ENCODE measurements at places on chromosomes 5 and 9.

DNA sequence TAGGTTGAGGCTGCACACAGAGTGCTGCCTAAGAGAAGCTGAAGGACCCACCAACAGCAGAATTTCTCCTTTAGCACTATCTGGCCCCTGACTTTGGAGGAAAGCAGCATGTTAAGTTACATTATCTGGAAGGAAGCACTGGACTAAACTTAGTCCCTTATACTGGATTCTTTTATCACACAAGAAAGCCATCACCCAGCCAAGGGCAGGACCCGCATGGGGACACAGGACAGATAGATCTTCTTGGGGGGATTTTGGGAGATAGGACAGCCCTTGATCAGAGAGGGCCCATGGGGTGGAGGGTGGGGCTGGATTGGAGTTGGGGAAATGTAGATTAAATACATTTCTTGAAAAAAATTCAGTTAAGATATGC is 14.4 kb downstream of the ANKRD33B start:
- DNase-seq = no peak

- no peak for DNase-seq
These were observed 64.9 kb downstream of the FAM170A start for GRCh38 chr5:119694284-119694683.

DNA sequence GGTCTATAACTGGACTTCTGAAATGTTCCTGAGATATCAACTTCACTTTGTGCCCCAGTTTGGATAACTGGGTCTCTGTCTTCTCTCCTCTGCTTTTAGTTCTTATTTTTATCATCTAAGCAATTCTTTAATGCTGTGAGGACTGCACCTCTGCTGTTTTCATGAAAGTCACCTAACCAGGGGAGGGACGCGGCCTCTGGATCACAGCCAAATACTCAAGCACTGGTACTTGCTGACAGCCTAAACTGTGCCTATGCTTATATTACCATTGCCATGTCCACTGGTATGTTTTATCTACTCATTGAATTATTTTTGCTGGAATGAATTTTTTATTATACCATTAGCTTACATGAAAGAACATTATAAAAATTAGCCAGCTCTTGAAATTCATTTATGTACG is 674.0 kb downstream of the DMRTA1 start:
- DNase-seq = no peak

- no peak for DNase-seq
These were observed 49.0 kb upstream of the TNPO1 start for GRCh38 chr5:72767289-72768010.

- DNase-seq = no peak
These were observed 106.0 kb downstream of the CWC27 start for GRCh38 chr5:64874753-64875152.

GRCh38 chr5:89917112-89917511 is 492.4 kb downstream of the CETN3 start:
- no peak for DNase-seq

GRCh38 chr9:4114569-4115505 is 185.0 kb downstream of the GLIS3 start:
- DNase-seq = no peak

- no peak for DNase-seq
These were observed 62.9 kb upstream of the ORM1 start for GRCh38 chr9:114259798-114260523.

GRCh38 chr9:114224247-114224610 is 68.9 kb downstream of the COL27A1 start:
- DNase-seq = no peak

GRCh38 chr5:310516-310915 is 11.0 kb upstream of the AHRR start:
- DNase-seq = no peak

- no peak for DNase-seq
These were observed 3.9 kb upstream of the LMX1B start for GRCh38 chr9:126609711-126610388.

GRCh38 chr5:7668161-7668560 is 182.8 kb downstream of the CFAP90 start:
- no peak for DNase-seq

GRCh38 chr5:147507480-147508126 is 2.3 kb downstream of the DPYSL3 start:
- no peak for DNase-seq

DNA sequence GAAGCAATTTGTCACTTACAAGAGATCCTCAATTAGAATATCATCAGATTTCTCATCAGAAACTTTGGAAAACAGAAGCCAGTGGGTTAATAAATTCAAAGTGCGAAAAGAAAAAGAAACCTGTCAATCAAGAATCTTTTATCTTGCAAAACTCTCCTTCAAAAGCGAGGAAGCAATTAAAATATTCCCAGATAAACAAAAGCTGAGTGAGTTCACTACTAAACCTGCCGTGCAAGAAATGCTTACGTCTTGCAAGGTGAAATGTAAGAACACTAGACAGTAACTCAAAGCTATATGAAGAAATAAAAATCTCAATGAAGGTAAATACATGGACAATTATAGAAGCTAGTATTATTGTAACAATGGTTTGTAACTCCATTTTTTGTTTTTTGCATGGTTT is 62.8 kb upstream of the IL33 start:
- DNase-seq = no peak

DNA sequence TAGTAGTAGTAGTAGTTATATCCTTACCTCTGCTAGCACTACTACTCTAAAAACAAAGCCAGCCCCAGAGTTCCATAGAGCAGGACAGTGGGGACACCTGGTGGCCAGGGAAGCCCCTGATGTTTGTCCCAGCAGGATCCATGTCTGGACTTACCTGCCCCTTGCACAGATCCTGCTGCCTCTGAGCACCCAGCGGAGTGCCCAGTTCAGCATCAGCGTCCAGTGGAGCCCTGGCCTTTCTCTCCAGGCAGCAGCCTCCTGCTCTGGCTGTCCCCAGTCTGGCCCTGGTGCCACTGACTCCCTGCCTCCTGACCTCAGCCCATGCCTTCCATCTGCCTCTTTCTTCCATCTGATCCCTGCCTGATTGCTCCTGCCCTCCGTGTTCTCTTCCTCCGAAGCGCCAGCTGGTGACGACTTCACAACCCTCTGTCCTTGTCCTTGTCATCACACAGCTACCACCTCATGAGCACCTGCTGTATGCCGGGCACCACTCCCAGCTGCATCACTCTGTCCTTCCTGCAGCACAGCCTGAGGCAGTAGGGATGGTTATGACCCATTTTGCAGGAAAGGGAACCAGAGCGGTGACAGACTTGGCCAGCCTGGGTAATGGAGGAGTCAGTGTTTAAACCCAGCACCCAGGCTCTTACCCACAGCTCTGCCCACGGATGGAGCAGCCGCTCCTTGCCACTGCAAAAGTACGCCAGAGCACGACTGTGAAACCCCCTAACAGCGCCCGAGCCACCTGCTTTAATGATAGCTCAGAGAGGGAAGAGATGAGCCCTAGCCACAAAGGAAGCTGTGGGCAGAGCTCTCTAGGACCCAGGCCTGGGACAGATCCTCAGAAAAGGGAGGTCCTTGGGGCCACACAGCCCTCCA is 11.5 kb downstream of the SARDH start:
- peak; percentile 14 for DNase-seq

GRCh38 chr9:80143899-80144298 is 572.1 kb downstream of the TLE4 start:
- no peak for DNase-seq

GRCh38 chr5:93071710-93072109 is 509.3 kb downstream of the NR2F1-AS1 start:
- no peak for DNase-seq

DNA sequence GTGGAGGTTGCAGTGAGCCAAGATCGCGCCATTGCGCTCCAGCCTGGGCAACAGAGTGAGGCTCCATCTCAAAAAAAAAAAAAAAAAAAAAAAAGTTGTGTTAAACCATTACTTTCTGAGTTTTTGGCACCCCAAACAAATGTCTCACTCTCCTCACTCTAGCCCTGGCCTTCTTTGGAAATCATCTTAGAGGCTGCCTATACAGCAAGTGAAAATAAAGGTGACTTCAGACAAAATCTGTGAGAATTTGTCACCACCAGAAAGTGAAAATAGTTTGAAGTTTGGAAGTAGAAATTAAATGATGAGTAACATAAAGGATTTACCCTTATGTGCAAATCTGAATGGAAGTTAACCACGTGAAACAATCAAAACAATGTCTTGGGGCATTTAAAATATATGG is 7.2 kb upstream of the ZNF131 start:
- no peak for DNase-seq

DNA sequence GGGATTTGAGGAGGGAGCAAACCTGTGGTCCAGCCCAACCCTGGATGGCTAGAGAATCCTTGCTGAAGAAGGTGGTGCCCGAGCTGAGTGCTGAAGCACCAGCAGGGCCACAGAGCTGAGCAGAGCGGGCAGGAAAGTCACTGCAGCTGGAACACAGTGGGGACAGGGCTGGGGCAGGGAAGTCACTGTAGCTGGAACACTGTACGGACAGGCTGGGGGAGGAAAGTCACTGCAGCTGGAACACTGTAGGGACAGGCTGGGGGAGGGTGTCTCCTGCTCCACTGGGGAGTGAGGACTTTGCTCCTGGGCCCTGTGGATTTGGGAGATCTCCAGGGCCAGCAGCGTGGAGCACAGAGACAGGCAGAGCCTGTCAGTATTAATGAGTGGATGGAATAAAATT is 9.0 kb upstream of the SUSD3 start:
- DNase-seq = no peak

GRCh38 chr9:7342229-7342628 is 457.3 kb downstream of the DMAC1 start:
- DNase-seq = no peak

- DNase-seq = no peak
These were observed 94.9 kb upstream of the PDE4D start for GRCh38 chr5:59988396-59988795.

- no peak for DNase-seq
These were observed 888 bp downstream of the ADAMTSL2 start for GRCh38 chr9:133535306-133535877.

- DNase-seq = no peak
These were observed 15.8 kb downstream of the RICTOR start for GRCh38 chr5:39058178-39058921.

DNA sequence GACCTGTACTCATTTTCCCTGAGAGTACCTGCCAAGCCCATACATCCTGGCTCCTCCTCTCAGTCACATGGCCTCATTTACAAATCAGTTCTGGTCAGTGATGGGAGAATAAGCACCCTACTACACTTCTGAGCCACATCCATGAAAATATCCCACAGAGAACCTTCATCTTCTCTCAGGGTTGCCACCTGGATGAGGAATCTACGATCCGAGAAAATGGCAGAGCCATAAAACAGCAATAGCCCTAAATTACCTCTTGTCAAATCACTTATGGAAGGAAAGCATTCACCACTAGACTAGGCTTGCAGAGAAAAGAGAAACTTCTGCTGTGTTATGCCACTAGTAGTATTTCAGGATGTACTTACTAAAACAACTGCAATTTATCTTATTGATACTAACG is 324.8 kb downstream of the BNC2 start:
- DNase-seq = no peak

GRCh38 chr5:139108063-139108824 is 89.9 kb downstream of the SIL1 start:
- DNase-seq = no peak

- DNase-seq = no peak
These were observed 24.2 kb downstream of the TMEM232 start for GRCh38 chr5:110702300-110702699.

DNA sequence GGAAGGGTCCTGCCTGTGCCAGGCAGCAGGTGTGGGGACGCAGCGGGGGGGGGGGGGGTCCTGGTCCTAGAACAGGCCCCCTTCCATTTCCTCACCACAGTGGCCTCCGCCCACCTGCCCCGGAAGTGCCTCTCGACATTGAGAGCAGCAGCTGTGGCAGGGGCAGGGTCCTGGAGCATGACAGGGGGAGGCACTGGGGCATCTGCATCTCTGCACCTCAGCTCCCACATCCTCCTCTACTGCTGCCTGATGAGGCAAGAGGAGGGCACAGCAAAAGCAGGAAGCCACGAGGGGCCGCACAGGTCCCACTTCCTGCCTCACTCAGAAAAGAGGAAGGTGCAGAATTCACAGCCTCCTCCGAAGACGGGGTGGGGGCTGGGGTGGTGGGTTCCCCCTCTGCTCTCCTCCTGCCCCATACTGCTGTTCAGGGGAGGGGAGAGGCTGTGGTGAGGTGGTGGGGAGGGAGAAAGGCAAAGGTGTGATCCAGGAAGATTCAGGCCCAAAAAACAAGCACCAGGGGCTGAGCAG is 14.8 kb downstream of the AKNA start:
- no peak for DNase-seq

- DNase-seq = no peak
These were observed 81.7 kb downstream of the MYO10 start for GRCh38 chr5:16854351-16854750.

GRCh38 chr9:127092041-127092608 is 30.3 kb downstream of the ANGPTL2 start:
- no peak for DNase-seq

DNA sequence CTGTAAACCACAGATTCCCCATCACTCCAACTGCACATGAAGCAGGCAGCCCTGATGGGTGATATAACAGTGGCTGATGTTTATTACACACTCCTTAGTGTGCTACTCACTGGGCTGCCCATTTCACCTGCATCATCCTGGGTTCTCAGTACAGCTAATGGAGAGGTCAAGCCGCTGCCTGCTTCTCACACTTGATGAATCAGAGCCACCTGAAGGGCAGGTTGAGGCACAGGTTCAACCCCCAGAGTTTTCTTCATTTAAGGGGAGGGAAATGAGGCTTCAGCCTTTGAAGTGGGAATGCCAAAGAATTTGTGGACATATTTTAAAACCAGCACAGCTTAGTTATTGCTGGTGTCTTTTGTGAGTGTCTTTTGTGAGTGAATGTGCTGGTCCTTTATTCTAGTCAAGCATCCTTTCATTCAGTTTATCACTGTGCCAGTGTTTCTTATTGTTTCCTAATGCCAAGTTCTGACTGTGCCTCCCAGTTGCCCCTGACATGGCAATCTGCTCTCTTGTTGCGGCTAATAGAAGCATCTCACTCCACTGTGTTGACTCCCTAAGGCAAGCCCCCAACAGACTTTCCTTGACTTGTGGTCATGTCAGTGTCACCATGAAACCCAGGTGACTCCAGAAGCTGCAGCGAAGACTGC is 109.2 kb downstream of the FBXL7 start:
- no peak for DNase-seq

DNA sequence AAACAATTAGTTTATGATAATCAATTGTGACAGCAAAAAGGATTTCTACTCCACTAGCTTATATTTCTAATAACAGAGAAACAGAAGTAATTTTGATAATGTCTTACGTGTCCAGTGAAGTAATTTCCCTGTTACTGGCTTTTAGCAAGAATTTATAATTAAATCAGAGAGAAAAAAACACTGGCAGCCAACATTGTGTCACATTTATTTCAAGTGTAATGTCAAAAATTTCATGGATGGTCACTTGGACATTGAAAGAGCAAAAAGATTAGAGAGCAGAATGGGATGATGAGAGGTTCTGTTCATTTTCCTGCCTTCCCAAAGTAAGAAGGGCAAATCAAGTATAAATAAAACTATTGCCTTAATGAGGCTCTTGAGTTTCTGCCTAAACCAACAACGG is 239.3 kb upstream of the SEMA6A start:
- no peak for DNase-seq

GRCh38 chr5:115932991-115933390 is 29.3 kb upstream of the LVRN start:
- no peak for DNase-seq

GRCh38 chr9:73451003-73451402 is 299.3 kb downstream of the ANXA1 start:
- DNase-seq = no peak
